ENCODE measurements at places on chromosomes 3 and 15. TPM values are rescaled to one million over a fixed set of nuclear protein-coding genes. Genes with fewer than 3 reads are reported as not detected.

The EIF4E3 gene
- polyA plus RNA-seq, result 7.9 TPM

The IGSF11 gene
- 1.7 TPM for polyA plus RNA-seq

The MYZAP gene
- 2.6 TPM for polyA plus RNA-seq

- no peak for DNase-seq
Observed at GRCh38 chr3:17833786-17834559, 91.5 kb upstream of the TBC1D5 start.

DNA sequence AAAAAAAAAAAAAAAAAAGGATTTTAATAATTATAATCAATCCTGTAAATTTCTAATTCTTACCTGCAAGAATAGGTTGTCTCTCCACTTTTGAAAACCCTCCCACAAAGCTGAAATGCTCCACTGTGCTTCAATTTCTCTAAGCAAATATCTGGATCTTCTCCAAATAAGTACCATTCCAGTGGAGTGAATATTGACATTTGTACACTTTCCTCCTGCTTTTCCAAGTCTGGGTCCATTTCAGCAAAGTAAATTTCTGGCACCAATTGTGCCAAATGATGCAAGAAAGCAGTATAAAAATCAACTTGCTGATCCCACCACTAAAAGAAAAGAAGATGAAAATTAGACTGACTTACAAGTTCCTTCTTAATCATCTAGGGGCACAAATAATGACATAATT is 19.9 kb downstream of the UBR1 start:
- DNase-seq, result no peak

DNA sequence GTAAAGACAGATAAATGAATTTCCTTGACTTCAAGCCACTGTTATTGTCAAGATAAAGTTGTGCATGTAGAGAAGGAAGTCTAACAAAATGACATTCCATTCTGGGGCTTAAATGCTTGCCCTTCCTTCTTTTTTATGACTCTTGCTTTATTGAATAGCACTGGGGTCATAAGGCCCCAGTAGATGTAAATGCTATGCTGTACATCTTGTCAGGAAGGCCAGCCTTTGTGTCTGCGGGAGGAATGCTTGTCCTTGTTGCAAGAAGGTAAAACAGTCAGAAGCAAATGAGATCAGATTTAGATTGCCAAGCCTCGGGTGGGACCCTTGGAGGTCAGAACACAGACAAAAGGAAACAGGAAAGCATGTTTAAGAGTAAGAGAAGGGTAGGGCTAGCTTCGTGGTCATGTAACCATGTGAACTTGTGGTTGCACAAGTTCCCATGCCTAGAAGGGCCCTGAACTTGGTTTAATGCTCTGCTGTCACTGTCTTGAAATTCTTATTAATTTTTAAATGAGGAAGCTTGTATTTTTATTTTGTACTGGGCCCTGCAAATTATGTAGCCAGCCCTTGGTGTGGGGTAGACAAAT is 81.5 kb downstream of the PPM1L start:
- DNase-seq, result no peak

- no peak for DNase-seq
Observed at GRCh38 chr15:37572401-37572800, 362.0 kb upstream of the TMCO5A start.

- DNase-seq, result no peak
Observed at GRCh38 chr15:69067296-69067695, 52.8 kb downstream of the NOX5 start.
